Right renal pelvis (tissue), 4 donors: ENCODE measurements at places on chromosomes 2 and 18. TPM values are rescaled to one million over a fixed set of nuclear protein-coding genes. Genes with fewer than 3 reads are reported as not detected.

DNA sequence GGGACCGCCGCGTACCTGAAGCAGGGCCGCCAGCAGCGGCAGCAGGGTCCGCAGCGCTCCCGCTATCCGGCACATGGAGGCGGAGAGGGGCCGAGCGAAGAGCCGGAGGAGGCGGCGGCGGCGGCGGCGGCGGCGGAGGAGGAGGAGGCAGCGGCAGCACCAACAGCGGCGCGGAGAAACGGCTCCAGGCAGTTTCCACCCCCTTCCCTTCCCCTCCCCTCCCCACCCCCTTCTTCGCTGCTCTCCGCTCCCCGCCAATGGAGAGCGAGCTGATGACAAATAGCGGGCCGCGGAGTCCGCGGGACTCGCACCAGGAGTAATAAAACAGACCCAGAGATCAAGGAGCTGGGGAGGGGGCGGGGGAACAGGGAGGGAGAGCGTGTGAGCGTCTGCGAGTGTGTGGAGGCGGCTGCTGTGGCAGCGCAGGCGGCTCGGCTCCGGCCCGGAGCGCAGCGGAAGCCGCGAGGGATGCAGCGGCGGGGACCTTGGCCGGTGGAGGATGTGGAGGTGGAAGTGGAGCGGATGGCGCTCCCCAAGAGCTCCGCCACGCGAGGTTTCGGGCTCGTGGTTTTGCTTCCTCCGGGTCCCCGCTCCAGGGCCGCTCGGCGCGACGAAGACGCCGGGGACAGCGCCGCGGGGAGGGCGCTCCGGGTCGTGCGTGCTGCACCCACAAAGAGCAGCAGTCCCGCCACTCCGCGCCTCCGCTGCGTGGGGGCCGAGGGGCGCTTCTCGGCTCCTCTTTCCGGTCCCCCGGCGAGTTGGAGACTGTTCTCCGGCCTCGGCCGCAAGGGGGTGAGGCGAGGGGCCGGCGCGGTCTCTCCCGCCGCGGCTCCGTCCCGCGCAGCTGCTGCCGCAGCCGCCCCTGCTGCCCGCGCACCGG is at the start of gene CDH2:
TSS of gene CDH2 (minus strand) at position 183 of the 880 bp plus-strand sequence. CDS start at position 75, 108 bp downstream.
- peak; percentile 79 for DNase-seq

DNA sequence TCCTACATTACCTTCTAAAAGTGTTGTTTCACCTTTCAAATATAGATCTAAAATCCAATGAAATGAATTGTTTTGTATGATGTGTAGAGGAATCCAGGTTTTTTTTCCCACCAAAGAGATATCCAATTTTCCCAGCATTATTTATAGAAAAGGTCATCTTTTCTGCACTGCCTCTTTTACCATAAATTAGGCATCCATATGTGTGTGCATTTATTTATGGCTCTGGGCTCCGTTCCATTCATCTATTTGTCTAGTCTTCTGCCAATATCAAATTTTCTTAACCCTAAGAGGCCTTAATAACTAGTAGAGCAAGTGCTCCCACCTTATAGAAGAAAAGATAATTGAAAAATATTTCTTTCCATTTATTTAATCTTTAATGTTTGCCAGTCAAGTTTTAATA is 88.3 kb downstream of the ATAD2B start:
- no peak for DNase-seq

Gene SFTPB
- 0.57 TPM for polyA plus RNA-seq

Gene IGFBP5
- polyA plus RNA-seq: 446 TPM

Gene CMPK2
- 4.6 TPM for polyA plus RNA-seq

Gene CCDC141
- 0.13 TPM for polyA plus RNA-seq

Gene IL1A
- polyA plus RNA-seq: not detected
